ENCODE measurements at places on chromosomes 4 and X.

DNA sequence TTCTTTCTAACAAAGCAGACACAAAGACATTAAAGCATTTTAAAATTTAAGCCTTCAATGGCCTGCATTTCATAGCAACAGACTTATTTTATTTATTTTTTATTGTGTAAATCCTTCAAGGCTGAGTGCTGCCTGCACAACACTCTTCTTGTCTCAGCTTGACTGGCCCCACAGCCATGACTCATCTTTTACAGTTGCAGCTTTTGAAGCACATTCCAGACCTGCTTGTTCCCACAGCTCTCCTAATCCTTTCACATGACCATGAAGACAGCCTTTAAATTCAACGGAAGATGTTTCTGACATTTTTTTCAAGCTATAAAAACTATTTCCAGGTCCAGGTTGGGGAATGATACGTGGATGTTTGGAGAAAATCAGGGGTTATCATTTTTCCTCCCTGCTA, 276.9 kb upstream of the TACR3 start:
- no peak for DNase-seq

- DNase-seq: no peak
Observed at GRCh38 chr4:30330894-30331652, 389.1 kb upstream of the PCDH7 start.

DNA sequence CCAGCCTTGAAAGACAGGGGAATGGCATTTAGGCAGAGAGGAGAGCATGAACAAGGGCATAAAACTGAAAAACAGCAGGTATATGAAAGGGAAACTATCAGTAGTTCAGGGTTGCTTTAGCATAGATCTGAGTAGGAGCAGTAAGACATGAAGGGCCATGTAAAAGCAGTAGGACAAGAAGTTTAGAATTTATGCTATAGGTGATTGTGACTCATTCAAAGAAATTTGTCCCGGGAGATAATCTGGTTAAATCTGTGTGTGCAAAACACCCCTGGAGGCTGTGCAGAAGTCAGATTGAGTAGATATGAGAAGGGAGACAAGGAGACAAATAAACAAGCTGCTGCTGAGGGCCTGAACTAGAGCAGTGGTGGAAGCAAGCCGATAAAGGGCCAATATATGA, 109.1 kb upstream of the BMP3 start:
- no peak for DNase-seq

- no peak for DNase-seq
Observed at GRCh38 chr4:165191348-165191656, 16.1 kb upstream of the KLHL2 start.

DNA sequence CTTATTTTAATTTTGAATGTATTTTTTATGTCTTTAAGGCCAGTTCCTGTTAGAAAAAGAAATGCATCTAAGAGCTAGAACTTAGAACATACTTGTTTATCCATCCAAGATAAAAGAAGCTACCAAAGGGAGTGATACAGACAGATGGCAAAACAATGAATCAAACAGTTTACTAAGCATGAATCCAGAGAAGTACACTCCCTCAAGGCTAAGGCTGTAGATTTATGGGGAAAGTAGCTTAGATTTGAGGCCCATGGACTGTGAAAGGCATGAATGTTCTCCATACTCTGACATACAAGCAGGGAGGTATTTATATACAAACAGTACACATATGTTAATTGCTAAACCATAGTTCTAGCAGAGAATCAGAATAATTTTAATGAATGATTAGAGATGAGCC, 255.3 kb upstream of the NRK start:
- DNase-seq: no peak

GRCh38 chr4:4930677-4931076, 71.2 kb downstream of the MSX1 start:
- no peak for DNase-seq

DNA sequence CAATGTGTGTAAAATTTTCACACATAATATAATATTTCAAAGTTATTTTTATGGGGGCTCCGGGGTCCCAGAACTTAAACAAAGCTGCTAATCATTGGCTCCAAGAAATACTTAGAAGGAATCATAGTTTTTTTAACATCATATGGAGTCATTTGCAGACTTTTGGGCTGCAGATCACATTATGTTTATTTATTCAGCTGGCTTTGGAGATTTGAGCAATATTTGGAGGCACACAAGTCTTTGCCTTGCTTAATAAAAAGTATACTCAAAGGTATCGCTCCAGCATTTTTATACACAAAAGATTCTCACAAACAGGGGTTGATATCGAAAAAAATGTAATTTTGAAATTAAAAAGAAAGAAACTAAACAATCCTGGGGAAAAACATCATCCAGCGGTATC, 382.5 kb upstream of the TENM3 start:
- no peak for DNase-seq

DNA sequence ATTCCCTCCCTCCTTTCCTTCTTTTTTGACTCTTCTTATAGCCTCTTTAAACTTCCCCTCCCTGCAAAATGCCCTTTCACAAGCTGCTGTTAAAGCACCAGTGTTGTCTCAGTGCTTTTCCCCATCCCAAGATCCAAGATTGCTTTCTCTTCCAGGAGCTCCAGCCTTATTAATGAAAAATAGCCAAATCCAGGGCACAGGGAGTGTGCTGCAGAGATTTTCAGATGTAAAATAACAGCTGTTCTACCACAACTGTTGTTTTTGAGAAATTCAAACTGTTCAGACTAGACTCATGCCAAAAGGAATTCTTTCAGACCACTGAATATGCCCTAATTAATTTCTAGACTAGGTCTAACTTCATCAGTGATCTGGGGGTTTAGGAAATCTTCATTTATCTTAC, 47.0 kb upstream of the GPC3 start:
- DNase-seq: no peak

GRCh38 chrX:3943965-3944364, 230.5 kb upstream of the PRKX start:
- DNase-seq: no peak

DNA sequence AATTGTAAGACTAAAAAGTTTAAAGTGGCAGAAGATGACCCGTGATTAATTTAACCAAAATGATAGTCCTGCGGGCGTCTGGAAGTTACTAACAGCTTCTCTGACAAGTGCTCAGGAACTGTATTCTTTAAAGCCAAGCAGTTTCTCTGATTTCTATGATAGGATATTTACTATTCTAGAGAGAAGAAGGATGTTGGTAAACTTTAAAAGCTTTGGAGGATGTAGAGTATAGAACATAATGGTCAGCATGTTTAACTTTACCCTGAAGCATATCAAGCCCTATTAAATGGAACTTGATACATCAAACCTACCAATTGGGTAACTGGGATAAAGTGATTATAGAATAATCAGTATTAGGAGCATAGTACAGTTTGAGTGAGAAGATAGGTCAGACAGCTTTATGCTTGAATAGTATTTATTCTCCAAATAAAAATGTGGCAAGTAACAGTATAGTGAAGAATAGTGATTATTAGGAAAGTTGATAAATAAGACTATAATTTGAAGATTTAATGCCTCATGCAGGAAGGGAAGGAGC, 1.8 kb downstream of the STIM2 start:
- DNase-seq: no peak

GRCh38 chrX:116226665-116227484, 56.3 kb downstream of the AGTR2 start:
- no peak for DNase-seq

DNA sequence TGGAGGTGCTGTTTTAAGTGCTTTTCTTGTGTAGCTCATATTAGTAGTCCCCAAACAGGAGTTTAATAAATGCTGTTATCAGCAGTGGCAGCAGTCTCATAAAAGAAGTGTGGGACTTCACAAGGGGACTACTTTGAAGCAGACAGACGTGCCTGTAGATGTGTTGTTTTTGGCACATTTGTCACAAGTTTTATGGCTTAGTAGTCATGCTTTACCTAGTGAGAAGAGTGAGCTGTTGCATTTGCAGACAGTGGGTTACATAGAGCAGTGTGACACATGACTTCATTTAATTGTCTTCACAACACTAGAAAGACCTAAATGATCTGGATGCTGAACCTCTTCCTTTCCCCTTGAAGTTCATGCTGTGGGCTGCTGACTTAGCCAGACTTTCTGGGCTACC, 149.5 kb upstream of the MBNL3 start:
- no peak for DNase-seq

DNA sequence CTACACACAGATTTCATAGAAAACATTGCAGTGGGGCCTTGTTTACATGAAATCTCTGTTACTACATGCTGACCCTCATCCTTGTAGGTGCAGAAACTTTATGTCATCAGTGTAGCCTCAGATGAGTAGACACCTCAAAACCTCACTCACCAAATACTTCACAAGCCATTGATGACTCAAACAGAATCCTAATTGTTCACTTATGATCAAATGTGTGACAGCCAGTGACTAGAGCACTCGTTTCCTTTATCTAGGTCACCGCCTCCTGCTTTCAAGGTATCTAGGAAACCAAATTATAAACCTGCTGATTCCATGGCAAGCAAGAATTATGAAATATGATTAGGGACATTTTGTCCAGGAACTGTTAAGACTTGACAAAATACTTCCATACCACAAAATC, 255.8 kb upstream of the GPRIN3 start:
- DNase-seq: no peak

DNA sequence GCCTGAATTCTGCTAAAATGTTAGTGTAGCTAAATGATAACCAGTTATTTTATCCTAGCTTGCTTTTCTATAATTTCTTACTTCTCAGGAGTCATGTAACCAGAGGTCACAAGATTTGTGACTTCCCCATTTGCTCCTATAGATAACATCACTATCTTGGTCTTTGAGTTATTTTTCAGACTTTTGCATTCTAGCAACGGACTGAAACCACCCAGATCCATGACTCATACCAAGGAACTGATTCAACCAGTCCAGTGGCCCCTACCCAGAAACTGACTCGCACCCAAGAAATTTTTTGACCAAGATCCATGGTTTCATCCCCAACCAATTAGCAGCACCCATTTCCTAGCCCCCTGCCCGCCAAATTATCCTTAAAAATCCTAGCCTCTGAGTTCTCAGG, 50.0 kb downstream of the IQCM start:
- DNase-seq: no peak

DNA sequence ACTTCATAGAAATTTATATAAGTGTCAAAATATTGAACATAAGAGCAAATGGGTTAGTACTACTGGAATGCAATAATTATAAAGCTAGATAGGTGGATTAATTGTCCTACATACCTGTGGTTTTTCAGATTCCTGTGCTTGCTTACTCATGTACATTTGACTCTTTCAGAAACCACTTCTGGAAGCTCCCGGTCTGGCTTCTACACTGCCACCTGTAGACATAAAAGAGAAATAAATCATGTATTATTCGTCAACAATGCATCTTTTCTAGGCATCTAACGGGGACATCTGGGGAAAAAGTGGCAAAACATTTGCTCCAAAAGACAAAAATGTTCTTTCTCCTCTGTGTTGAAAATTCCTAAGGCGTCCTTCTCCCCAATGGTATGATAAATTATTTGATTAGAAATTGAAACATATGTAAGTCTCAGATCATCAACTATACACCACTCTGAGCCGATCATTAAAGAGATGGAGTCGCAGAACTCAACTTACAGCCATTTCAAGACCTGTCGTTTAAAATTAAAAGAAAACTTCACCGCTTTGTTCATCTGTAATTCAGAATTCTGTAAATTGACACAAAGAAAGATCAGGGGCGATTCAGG, 648.7 kb upstream of the DIPK2B start:
- DNase-seq: no peak

GRCh38 chr4:184803874-184804273, 21.9 kb downstream of the ACSL1 start:
- DNase-seq: no peak

GRCh38 chr4:26124753-26125321, 196.0 kb upstream of the RBPJ start:
- no peak for DNase-seq
